ENCODE measurements at places on chromosomes 7 and 10.

GRCh38 chr7:146781352-146782116 lies 664.9 kb downstream of the CNTNAP2 start:
- DNase-seq = no peak

GRCh38 chr7:68433462-68434070 lies 1164.7 kb upstream of the AUTS2 start:
- no peak for DNase-seq

- no peak for DNase-seq
These were observed 44.0 kb downstream of the TARP start for GRCh38 chr7:38229386-38229785.

DNA sequence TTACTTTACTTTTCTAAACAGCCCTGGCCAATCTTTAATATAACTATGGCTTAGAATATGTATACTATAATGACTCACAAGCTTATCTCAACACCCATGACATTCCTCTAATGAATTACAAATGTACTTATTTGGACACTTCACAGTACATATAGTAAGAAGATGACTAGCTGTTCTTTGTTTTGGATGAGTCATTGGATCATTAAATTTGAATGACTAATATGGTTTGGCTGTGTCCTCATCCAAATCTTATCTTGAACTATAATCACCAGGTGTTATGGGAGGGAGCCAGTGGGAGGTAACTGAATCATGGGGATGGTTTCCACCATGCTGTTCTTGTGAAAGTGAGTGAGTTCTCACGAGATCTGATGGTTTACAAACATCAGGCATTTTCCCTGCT lies 807.5 kb upstream of the SORCS1 start:
- DNase-seq = no peak

- DNase-seq = no peak
These were observed 26.9 kb downstream of the ABLIM1 start for GRCh38 chr10:114631090-114631665.

GRCh38 chr10:31299119-31299518 lies 19.9 kb upstream of the ZEB1 start:
- peak; percentile 14 for DNase-seq

DNA sequence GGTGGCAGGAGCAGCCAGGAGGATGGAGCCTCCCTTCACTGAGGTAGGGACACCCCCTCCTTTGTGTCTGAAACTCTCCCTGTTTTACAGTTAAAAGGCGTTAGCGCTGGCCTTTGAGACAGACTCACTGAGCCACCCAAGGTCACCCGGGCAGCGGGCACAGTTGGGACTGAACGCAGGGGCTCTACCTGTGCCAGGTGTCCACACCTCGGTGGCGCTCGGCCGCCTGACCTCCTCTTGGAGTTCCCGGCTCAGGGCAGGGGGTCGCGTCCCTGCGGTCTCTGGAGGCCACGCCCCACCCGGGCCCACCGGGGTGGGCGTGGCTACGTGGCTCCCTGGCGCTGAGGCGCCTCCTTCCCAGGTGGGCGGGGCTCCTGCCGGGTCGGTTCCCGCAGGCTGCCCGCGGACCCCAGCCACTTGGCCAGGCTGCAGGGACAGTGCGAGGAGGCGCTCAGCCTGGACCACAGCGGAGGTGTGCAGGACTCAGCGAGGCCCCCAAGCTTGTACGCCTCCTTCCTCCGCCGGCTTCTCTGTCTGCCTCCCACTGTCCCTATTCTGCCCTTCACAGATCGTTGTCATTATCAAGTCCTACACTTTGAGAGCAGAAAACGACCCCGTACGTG lies 39.9 kb upstream of the LEP start:
- DNase-seq = no peak

GRCh38 chr10:75032119-75032518 lies 79.3 kb upstream of the SAMD8 start:
- DNase-seq = no peak

GRCh38 chr10:95941115-95941514 lies 33.3 kb downstream of the CC2D2B start:
- no peak for DNase-seq

Measured in DMS153 (cell line).